ELF-1 (cell line): ENCODE measurements at places on chromosomes 1 and 21.

DNA sequence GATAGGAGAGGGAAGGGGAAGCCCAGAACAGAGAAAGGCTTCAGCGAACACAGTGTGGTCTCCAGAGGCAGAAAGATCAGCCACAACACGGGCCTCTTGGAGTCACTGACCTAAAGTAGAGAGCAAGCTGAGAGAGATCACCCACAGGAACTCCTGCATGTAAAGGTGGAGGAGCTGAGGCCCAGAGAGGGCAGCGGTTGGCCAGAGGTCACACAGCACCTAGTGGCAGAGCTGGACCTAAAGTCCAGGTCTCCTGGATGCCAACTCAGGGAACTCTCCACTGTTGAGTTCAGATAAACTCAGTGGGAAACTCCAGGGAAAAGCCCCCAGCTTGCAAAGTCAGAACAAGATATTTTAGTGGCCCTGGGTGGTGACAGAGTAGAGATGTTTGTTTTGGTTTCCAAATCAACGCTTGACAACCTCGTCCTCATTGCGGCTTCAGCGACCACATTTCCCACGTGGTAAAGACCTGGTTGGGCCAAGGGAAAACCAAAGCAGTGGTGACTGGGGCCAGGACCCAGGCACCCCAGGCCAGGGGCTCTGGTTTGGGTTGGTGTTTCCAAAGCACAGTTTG lies 4.6 kb downstream of the IFFO2 start:
- no peak for DNase-seq

GRCh38 chr1:97806326-97806725 lies 114.5 kb downstream of the DPYD start:
- no peak for DNase-seq

DNA sequence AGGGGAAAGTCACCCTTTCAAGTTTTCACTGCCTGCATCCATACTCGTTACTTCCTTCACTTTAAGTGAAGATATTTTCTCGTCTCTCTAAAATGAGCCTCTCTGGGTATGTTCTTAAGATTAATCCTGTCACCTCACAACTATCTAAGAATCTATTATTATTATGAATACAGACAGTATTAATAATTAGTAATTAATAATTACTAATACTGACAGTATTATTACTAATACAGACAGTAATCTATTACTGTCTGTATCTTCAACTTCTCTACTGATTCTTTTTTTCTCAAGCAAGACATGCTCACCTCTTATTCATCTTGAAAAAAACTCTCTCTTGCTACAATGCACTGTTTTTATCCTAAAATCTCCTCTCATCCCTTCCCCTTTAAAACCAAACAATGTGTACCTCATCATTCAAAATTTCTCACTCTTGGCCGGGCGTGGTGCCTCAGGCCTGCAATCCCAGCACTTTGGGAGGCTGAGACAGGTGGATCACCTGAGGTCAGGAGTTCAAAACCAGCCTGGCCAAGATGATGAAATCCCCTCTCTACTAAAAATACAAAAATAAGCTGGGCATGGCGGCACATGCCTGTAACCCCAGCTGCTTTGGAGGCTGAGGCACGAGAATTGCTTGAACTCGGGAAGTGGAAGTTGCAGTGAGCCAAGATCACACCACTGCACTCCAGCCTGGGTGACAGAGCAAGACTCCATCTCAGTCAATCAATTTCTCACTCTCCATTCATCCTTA lies 7.8 kb downstream of the NRDC start:
- DNase-seq: no peak

DNA sequence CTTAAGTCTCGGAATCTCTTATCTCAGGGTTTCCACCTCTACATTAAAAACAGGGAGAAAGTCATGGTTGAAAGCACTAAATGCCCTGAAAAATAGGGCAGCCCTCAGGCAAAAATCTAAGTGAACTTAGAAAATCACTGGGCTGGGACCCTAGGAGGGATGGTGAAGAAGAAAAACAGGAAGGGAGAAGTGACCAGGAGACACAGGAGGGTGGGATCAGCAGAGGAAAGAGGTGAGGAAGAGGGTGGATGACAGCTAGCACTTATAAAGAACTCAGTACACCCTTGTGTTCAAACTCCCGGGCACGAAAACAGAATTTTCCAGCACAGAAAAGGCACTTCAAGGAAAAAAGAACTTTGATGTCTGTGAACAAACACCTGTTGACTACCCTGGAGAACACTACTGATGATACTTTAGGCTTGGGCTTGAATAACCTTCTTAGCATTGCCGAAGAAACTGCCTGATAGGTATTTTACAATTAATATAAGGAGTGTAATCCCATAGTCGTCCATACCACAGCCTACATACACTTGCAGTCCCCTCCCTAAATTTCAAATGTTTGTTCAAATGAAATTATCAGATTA lies 2.0 kb downstream of the CHML start:
- DNase-seq: no peak

DNA sequence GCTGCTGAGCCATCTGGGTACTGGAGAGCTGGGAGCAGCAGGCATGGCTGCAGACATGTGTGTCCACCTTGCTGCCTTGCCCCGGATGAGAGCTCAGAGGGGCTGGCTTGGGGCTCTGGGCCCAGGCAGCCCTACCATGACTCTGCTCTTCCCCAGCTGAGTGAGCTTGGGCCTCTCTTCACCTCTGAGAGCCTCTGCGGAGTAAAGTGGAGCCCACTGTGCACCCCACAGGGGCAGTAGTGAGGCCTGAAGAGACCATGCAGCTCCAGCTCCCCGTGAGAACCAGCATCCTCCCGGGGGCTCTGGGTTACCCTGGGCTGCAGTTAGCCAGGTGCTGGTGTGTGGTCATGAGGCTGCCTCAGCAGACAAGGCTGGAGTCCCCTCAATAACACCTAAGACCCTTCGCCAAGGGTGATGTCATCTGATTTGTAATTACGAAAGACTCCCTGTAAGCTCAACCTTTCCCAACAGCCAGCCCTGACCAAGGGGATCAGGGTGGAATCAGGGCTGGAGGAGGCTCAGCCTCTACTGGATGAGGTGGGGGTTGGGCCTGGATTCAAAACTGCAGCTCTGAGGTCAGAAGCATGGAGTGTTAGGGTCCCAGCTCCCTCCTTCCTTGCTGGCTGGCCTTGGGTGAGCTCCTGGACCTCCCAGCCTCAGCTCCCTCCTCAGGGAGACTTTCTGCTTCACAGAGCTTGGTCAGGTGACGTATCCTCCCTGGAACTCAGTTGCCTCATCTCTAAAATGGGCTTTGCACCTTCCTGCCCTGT lies 308.0 kb downstream of the MATN1 start:
- DNase-seq: no peak

DNA sequence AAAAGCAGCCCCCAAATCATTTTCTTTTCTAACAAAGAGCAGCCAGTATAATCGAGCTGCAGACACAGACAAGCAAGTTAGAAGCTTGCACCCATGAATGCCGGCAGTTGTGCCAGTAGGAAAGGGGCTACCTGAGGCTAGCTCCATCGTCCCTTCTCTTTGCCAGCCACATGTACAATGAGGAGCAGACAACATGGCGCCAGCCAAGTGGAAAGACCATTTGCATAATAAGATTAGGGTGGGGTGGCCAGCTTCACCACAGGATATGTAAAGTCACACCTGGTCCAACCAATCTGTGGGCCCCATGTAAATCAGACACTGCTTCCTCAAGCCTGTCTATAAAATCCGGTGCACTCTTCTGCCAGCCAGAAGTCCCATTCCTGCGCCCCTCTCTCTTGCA lies 103.7 kb downstream of the CCDC185 start:
- DNase-seq: no peak

DNA sequence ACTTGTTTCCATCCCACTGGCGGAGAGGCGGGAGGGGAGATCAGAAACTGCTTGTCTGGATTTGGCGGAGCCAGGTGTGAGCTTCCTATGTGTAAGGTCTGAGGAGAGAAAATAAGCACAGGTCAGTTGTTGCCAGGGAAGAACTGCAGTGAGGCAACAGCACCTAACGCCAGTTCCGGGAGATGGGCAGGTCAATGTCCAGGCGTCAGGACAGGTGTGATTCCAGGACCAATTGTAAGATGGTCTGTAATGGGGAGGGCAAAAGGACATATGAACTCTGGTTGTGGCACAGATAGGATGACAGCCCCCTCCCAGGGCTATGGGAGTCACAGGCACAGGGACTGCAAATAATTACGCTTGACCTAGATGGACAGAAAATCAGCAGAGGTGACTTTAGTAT lies 9.6 kb upstream of the KCNE1 start:
- DNase-seq: no peak

DNA sequence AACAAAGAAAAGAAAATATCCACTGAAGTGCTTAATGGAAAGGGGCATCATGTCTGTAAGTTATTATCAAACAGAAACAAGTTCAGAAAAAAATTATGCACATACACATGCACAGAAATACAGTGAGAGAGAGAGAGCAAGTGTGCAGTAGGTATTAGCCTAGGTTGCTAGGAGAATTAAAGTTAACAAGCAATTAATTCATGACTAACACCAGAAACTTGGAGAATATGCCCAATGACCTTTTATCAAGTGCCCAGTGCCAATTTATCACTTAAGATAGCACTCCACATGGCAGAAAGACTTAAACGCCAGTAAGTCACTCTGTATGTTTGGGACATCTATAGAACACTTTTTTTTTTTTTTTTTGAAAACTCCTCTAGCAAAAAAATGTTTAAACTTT lies 56.2 kb upstream of the SLC16A1 start:
- DNase-seq: no peak
